ENCODE measurements at places on chromosomes 2 and 18.

- no peak for DNase-seq
These were observed 8.2 kb downstream of the LPIN1 start for GRCh38 chr2:11754700-11755015.

DNA sequence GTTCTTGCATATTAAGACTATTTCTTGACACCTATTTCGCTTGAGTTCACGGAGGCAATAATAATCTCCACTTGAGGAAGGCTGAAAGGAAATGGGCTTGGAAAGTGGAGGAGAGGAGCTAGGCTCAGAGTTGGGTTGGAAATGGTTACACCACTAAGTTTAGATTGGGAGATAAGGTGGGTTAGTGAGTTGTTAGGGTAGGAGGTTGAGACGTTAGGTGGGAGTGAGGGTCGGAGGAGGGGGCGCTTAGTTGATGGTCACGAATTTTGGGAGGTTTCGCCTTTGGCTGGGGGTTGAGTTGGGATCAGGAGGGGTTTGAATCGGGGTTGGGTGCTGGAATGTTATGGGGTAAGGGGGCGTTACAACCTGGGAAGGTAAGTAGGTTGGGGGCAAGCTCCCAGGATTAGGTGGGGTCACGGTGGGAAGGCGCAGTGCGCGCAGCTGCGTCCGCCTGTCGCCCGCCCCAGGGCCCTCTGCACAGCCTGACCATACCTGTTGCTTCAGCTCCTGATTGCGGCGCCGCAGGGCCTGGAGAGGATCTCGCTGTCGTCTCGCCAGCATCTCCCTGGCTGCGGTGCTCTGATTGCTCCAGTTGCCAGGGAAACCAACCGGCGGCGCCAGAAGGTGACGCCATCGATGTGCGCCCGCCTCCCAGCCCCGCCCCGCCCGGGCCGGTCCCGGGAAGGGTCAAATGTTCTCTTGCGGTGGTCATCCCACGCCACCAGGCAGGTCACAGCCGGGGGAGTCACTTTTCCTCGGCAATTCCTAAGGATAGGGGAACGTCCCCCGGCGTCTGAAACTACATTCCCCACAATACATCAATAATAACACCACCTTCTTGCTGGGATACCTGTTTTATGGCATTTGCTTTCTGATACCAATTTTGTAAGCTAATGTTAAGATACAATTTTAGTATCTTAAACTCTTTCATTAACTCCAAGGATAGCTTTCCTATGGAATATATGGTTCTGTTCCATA, at the start of gene NPHP1:
Gene NPHP1 (minus strand): TSS at position 606 of the 978 bp plus-strand sequence. CDS start 45 bp downstream, at position 561.
- peak; percentile 76 for DNase-seq

- DNase-seq: peak; percentile 83
These were observed 1950.8 kb upstream of the PIK3C3 start for GRCh38 chr18:40004246-40004645.

GRCh38 chr2:207704078-207704477, 7.4 kb upstream of the CCNYL1 start:
- no peak for DNase-seq

DNA sequence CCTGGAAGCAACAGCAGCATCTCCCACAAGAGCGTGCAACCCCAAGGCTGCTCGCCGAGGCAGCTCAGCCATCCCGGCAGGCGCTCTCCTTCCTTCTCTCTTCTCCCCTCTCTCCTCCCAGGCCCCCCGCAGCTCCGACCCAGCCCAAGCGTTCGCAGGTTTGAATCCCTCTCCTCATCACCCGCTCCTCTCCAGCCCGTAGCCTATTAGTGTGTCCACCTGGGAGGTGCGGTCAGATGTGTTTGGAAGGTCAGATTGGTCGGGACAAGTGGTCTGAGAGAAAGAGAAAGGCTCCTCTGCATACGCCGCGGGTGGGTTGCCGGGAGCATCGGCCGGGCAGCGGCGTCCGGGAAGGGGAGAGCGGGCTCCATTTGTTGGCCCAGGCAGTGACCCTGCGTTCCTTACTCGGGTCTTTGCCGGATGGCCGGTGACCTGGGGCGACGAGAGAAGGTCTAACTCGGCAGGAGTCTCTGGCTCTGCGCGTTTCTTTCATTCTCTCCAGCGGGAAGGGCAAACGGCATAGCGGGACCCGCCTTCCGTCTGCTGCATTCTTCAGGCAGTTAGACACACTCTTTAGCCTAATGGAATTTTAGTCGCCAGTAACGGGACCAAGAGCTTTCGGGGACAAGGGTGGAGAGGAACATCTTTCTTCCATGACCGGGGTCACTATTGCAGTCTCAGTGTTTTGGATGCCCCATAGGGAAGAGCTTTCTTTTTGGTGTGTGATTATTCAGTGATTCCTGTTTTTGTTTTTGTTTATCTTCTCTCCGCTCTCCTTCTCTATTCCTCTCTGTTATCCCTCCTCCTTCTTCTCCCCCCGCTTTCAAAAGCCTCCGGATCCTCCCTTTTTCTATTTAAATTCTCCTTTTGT, 1.1 kb upstream of the TMEFF2 start:
- DNase-seq: no peak

GRCh38 chr18:75529394-75529793, 101.9 kb upstream of the SMIM21 start:
- no peak for DNase-seq

DNA sequence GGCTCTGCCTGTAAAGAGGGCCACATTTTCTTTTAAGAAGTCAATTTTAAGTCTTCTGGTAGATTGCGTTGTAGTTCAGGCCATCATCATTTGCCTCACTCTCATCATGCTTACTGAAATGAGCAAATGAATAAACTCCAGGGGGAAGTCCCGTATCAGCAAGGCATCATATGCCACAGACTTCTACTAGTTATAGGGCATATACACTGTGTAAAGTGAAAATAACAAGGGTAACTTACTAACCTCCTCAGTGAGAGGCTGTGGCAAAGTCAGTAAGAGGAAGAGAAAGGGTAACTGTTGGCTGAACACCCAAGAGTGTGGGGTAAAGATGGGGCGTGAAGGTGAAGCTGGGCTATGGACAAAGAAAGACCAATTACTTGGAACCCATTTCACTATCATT, 456.2 kb downstream of the SPAG16 start:
- DNase-seq: no peak

DNA sequence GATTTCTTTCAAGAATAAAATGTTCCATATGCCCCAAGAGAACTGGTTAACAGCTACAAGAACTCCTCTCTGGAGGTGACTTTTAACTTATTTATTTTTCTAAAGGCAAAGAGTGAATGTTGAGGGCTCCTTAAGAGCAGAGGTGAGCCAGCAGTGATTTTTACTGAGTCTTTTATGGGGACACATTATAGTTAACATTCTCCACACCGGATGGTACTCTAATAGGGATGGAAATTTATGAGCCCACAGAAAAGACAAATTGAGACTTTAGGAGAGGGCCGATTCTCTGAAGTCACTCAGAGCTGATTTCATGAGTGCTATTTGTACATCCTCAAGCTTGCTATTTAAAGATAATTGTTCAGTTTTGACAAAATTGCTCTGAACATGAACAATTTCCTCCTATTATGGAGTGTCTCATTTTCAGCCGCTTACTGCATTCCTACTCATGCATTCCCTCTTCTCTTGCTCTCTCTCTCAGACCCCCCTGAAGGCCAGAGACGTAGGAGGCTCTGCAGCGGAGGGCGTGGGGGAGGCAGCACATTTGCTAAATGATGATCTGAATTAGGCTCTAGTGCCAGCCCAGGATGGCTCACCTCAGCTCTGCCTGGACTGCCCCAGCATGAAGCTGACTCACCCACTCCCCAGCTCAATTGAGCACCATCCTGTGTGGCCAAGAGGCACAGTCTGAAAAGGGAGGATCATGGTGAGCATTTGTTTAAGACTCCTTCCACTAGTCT, 5.9 kb upstream of the RPL37A start:
- DNase-seq: no peak

DNA sequence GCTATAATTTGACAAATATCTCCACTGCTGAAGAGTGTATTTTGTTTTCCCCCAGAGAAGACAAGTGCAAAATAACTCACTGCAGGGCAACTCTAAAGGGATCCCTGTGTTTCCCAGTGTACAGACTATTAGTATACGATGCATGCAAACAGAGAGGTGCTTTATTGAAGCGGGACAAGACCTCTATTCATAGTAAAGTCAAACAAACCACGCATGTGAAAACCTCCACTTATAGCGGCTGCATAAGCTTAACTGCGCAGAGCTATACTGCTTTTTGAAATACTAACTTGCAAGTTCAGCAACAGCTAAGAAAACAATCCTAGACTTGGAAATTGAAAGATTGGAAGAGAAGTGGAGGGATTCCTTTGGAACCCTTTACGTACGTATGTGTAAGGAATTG, 15.6 kb downstream of the RNF144A start:
- DNase-seq: no peak

- DNase-seq: no peak
These were observed 69.1 kb downstream of the MBOAT2 start for GRCh38 chr2:8934338-8934737.

DNA sequence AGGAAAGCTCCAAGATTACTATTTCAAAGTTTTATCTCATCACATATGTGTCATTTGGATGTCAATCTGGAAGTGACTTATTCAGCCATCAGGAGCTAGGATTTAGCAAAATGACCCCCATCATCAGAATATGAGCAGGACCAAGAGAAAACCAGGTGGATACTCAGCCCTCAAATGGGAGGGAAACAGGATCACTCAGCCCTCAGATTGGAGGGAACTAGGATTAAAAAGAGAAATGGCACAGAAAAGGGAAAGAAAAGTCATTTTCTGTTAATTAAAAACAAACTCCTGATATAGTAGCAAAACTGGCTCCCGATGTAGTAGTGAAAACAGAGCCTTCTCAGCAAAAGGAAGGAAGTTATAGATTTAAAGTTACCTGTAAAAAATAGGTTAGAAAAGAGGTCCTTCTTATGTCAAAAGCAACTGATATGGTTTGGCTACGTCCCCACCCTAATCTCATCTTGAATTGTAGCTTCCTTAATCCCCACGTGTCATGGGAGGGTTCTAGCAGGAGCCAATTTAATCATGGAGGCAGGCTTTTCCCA, 69.0 kb upstream of the MYCN start:
- DNase-seq: no peak

DNA sequence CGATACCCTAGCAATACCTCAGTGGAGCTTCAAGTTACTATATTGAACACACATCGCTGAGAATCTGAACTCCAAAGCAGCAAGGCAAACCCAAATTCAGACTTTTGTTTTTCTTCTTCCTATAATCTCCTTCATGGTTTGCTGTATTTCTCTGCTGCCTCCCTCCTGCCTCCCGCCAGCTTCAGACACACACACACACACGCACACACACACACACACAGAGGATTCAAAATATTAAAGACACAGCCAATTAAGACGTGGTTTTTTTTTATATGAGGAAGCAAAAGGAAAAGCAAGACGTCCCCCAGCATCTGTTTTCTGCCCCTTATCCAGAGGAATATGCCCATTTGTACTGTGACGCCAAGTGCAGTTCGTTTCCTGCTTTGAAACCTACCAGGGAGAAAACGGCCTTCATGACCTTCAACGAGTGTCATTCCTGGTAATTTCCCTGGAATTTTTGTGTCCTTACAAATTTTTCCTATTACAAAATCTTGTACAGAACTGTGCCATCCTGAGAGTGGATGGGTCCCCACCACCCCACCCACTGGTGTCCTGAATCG, 547.9 kb upstream of the ID2 start:
- DNase-seq: no peak

GRCh38 chr2:69917852-69918251, 2.9 kb downstream of the MXD1 start:
- DNase-seq: no peak

DNA sequence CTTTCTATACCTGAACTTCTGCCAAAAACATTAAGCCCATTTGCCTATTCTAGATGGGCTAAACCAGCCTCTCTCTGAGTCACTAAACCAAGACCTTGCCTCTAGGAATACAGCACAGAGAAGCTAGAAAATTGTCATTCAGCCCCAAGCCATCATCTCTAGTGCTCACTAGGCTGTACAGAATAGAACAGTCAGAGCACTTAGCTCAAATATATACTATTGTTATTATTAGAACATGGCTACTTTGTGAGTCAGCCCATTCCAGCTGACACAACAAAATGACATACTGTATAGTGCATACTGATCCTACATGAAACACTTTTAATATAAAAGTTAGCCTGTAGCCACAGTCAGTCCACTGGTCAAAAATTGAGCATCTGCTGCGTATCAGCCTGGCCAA, 418.8 kb downstream of the NRXN1 start:
- no peak for DNase-seq

DNA sequence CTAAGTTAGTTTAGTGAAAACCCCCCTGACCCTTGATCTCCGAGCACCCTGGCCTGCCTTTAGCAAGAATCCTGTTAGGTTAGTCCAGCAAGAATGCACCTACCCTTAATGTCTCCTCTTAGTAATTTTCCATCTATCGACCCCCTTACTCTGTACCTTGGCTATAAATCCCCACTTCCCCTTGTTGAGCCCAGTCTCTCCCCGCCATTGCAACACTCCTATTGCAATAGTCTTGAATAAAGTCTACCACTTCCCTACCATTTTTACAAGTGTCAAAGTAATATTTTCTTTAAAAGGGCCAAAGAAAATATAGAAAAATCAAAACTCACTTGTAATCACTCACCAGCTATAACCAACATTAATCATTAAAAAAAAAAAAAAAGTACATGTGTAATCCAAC, 4.2 kb upstream of the ZBTB7C start:
- DNase-seq: no peak

- DNase-seq: no peak
These were observed 17.0 kb downstream of the HNRNPA3 start for GRCh38 chr2:177229442-177230242.

GRCh38 chr2:38661306-38661705, 4.6 kb upstream of the GALM start:
- no peak for DNase-seq

DNA sequence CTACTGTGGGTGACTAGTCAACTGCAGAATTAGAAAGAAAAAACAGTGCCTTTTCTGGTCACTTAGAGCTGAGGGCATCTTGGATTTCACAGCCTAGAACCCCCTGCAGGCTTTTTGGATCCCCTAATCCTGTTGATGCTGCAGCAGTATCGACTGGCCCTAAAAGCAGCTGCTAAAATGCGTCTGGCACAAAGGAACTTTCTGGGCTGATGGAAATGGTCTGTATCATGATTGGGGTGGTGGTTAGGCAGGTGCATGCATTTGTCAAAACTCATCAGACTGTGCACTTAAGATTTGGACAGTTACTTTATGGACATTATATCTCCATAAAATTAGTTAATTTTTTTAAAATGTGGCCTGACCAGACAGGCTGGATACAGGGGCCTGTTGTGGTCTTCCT, 149.8 kb downstream of the KLHL29 start:
- DNase-seq: no peak

DNA sequence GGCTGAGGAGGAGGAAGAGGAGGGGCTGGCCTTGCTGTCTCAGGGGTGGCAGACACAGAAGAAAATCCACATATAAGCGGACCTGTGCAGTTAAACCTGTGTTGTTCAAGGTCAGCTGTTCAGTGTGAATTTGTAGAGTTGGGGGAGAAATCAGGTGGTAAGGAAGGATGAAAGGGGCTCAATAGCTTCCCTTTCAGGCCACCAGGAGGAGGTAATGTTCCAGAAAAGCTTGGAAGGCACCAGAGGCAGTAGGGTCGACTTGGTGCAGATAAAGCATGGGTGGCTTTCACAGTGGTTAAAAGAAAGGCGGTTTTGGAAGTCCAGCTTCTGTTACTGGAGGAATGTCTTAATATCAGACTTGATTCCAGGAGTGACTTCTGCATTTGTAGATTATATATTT, 167.4 kb downstream of the THSD7B start:
- no peak for DNase-seq

Measured in NCI-H1930 (cell line).